RPMI8226 (cell line): ENCODE measurements at places on chromosomes 3 and 15.
A peak's percentile ranks its signal among the peaks of the same experiment; 100 is the strongest.

DNA sequence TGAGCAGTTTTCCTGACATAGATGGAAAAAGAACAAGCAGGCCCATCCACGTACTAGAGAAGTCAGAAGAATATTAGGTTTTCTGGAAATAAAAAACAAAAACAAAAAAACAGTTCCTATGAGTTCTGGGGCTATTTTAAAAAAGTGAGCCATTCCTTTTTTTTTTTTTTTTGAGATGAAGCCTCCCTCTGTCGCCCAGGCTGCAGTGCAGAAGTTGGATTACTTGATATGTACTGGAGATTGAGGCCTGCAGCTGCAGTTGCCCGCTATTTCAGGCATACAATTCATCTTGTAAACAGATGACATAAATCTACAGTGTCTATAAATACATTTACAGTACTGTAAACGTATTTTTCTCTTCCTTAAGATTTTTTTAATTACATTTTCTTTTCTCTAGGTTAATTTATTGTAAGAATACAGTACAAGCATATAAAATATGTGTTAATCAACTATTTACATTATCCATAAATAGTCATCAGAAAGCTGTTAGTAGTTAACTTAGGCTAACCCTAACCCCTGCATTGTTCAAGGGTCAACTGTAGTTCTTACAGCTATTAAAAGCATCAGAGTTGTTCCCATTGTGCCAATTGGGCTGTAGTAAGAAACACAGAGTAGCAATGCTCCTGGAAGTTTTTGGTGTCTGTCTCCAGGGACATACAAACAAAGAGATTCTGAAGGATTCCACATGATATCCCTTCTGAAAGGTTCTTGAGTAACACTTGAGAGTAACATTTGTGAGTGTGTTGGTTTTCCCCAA, 11.2 kb upstream of the ACTL6A start:
- DNase-seq: no peak

- no peak for DNase-seq
These were observed 71.4 kb upstream of the PLSCR4 start for GRCh38 chr3:146322216-146322817.

GRCh38 chr3:55436644-55437043, 50.5 kb downstream of the WNT5A start:
- no peak for DNase-seq

DNA sequence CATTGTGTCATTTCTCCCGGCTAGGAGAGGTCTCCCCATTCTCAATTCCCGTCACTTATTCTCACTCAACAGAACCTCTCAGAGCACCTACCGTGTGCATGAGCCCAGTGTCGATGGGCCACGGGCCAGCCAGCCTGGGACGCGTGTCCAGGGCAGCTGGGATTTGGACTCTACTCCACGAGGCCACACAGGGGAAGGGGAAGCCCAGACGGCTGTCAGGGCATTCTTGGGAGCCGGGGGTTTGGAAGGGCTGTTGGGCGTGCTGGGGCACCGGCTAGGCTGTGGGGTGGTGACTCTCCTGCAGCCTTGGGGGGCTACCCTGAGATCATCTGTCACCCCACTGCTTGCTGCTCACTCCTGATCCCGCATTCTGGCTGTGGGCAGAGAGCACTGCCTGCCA, 41.7 kb upstream of the PCSK6 start:
- DNase-seq: no peak

DNA sequence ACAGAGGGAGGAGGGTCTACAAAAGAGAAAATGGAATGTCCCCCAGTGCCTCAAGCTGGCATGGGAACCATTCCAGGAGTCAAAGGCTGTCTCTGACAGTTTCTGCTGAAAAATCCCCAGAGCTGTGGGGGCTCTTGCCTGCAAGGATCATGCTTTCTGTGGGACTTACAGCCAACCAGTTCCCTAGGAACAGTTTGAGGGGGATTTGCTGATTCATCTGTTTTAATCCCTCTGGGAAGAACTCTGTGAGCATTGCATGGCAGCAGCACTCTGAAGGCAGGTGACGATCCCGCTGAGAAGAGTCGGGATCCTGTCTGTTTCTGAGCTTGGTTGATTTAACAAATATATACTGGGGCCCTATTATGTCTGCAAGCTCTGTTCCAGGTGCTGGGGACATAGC, 176.0 kb downstream of the SSR3 start:
- DNase-seq: no peak

DNA sequence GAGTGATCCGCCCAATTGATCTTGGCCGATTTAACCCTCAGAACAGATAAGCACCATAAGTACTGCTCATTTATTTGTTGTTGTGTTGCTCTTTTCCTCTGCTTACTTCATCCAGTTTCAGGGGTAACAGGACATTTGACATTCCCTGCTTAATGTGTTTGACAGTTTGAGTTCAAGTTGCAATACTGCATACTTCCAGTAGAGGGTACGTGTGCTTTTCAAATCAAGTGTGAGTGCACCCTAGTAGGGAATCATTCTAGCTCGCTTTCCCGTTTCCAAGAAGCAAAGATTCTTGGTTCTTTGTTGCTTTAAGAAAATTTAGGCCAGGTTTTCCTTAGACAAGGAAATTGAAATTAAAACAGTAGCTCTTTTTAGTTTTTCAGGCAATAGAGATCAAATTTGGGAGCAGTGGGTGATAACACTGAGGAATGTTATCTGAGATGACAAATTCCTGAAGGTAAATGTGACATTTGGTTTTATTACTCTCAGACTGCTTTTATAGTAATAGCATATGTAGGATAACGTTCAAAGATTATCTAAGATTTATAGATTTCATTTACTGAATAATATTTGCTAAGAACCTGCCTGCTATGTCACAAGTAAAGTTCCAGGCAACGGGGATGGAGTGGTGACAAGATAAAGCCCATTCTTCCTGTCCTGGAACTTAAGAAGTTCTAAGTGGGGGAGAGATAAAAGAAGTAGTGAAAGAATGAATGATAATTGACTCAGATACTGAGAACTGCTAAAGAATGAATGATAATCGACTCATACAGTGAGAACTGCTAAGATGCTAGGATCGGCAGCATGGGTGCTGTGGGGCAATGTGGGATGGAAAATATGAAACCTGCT, 73.3 kb downstream of the SYNPR start:
- peak; percentile 51 for DNase-seq

GRCh38 chr15:43249699-43250203, 17.0 kb downstream of the TGM5 start:
- DNase-seq: no peak

DNA sequence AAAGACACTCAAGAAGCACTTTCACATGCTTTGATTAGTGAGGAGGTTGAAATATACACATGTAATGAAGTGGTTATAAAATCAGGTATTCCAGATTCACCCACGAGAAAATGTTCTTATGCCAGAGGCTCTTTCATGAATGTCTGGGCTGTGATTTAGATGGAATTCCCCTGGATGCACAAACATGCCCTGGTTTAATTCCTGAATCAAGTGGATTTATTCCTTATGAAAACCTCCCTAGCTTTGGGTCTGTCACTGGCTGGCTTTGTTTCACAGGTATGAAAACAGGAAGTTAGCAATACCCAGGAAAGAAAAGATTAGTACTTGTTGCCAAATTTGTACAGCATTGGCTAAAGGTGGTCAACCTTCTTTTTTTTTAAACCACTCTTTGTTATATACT, 1123.0 kb downstream of the ROBO1 start:
- no peak for DNase-seq

- no peak for DNase-seq
These were observed 101.9 kb downstream of the TNIK start for GRCh38 chr3:171358181-171358880.
